ENCODE measurements at places on chromosomes 6 and 20.

DNA sequence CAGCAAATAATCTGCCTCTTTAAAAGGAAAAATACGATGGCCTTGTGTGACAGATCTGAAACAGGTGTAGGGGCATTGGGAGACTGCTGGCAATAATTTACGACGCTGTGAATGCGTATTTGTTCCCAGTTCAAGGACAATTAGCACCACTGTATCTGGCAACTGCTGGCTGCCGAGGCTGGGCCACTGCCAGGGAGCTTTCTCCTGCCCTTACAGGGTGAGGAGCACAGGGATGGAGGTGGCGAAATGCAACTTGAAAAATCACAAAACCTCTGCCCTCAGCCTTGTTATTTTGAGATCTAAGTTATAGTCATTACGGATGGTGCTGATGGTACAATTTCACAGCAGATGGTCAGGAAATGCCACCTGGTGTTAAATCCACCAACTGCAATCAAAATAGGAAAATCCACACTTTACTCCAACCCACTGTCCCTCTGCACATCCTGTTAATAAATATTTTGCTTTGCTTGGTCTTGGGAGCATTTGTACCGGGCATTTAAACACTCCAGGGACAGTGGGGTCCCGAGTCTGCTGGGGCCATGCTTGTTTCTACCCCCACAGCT is 6.4 kb downstream of the MYLK4 start:
- no peaks in the 10 kb centered on the region for H3K4me1 ChIP-seq
- no peak for DNase-seq
- no peak overlapping the region for H3K27ac ChIP-seq
- no peaks in the 10 kb centered on the region for H3K36me3 ChIP-seq
- no peak overlapping the region for H3K4me3 ChIP-seq

- H3K27ac ChIP-seq = no peak overlapping the region
- no peak for DNase-seq
- H3K4me1 ChIP-seq = peaks cover 2% of the 10 kb centered on the region
- no peak overlapping the region for H3K4me3 ChIP-seq
- H3K27me3 ChIP-seq = no peaks in the 10 kb centered on the region
- no peaks in the 10 kb centered on the region for H3K36me3 ChIP-seq
Measured at GRCh38 chr6:141264101-141264500, 868.6 kb upstream of the GJE1 start.

DNA sequence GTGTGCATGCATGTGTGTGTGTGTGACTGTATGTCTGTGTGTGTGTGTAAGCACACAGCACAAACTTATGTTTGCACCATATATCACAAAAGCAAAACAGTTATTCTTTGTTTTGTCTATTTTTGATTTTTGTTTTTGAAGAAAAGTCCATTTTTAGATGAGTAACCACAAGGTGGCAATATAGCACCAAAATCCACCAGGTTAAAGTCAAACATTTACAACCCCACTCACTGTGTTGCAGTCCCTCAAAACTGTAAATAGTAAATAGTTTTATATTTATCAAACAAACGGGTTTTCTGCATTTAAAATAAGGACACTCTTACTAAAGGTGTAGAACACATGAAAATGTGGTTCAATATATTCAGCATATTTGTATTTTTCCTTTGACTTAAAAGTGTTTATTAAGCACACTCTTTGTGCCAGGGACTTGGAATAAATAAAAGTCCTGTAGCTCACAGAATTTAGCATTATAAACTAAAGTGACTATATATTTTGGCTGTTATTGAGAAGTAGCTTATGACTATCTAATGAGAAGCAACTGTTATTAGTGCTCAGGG is 118.5 kb downstream of the GFRAL start:
- DNase-seq = no peak
- H3K4me3 ChIP-seq = no peak overlapping the region
- H3K27ac ChIP-seq = no peak overlapping the region

GRCh38 chr6:17740559-17741220 is 34.0 kb upstream of the NUP153 start:
- peaks cover 4% of the 10 kb centered on the region for H3K36me3 ChIP-seq
- H3K4me1 ChIP-seq = no peaks in the 10 kb centered on the region
- no peak overlapping the region for H3K4me3 ChIP-seq
- peaks cover 2% of the 10 kb centered on the region for H3K27me3 ChIP-seq
- no peak overlapping the region for H3K27ac ChIP-seq
